NK-92 treated with Interleukin-12 subunit alpha and Interleukin-12 subunit beta, amount 100 ng/mL, for 24 hours (cell line): ENCODE measurements at places on chromosomes 16 and 17.

- no peak for DNase-seq
These were observed 11.0 kb downstream of the GCGR start for GRCh38 chr17:81814748-81815645.

- DNase-seq, result no peak
These were observed 40.6 kb upstream of the XYLT1 start for GRCh38 chr16:17511340-17511739.

GRCh38 chr16:84737192-84738011, 37.6 kb downstream of the USP10 start:
- no peak for DNase-seq

DNA sequence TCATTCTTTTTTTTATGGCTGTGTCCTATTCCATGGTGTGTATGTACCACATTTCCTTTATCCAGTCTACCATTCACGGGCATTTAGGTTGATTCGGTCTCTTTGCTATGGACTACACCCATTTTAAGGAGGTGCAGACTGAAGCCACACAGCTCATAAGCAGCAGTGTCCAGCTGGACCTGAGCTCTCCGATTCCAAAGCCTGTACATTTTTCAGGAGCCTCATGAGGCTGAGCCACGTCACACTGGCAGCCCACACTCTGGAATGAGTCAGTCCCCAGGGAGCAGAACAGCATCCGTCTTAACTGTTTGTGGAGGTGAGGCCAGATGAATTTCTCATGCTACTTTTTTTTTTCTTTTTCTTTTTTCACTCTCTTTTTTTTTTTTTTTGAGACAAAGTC, 116.1 kb downstream of the C16orf95 start:
- no peak for DNase-seq

DNA sequence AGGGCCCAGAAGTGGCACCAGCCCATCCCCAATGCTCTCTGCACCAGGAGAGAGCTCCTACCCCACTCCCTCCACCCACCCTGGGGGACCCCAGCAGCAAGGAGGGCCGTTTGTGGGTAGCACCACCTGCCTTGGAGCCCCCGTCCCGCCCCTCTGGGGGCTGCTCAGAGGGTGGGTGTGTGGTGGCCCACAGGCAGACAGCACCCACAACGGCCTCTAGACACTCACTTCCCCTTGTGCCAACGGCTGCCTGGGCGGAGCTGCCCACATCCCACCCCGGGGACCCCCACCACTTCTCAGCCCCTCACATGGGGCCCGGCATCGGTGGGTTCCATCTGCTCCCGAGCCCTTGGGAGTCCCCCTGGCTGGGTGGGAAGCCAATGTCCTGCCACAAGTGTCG, 33.3 kb downstream of the BAHCC1 start:
- DNase-seq, result no peak

GRCh38 chr16:11976850-11977375, 379 bp downstream of the SNX29 start:
- no peak for DNase-seq

DNA sequence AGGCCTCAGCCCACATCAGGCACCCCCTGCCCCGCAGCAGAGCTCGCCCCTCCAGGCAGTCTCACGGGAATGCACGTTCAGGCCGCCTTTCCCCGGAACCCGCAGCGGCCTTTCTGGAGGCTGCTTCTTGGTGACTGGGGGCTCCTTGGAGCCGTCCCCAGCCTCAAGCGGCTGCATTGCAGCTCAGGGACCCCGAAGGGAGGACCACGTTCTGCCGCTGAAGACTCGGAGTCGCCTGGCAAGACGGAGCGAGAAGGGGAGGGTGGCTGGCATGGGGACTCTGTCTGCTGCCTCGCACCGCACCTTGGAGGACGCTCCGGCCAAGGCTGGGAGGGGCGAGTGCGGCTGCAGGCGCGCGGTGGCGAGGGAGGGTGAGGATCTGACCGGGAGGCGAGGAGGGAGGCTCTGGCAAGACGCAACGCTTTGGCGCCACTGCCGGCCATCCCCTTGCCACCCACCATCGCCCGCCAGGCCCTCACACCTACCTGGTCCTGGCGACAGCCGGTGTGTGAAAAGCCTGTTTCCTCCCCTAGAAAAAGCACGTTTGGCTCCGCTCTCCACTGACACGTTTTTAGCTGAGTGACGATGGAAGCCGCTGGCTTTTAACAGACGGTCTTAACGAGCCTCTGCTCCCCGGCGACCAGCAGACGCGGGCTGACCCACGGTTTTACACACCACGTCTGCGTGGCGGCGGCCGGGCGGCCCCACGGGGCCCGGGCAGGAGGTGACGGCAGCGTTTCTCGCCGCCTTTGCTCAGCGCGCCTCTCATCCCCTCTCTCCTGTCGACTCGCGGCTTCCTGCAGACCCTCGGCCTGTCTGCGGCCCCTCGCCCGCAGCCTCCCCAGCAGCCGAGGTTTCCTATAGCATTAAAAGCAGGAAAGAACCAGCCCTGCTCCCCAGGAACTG, 16.7 kb upstream of the GNG13 start:
- DNase-seq, result no peak

DNA sequence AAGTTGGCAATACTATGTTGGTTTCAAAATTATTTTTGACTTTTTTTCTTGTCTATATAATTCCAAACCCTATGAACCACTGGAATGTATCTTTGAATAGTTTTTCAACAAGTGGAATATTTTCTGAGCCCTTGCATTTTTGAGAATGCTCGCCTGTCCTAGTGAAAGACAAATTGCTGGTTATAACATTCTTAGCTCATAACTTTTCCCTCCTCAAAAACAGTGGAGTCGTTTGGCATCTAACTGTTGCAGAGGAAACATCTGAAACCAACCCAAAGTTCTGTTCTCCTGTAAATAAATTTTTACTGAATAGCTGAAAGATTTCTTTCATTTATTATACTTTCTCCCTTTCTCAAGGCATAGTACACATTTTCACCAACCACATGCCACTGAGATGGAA, 11.3 kb upstream of the COX10 start:
- no peak for DNase-seq
